A549 treated with RU486 at 1 μM for 4 hours (cell line): ENCODE measurements at places on chromosomes 4 and X. TPM values are rescaled to one million over a fixed set of nuclear protein-coding genes. Genes with fewer than 3 reads are reported as not detected.

The FAM53A gene
- 0.40 to 0.89 TPM (median 0.69 TPM) in 5 replicates for total RNA-seq

The SLC26A1 gene
- total RNA-seq, result 0.20 to 0.91 TPM (median 0.26 TPM) in 5 replicates

The ADRA2C gene
- total RNA-seq, result 5.9 to 13.0 TPM (median 10.9 TPM) in 5 replicates

The NAA11 gene
- not detected in 5 replicates for total RNA-seq

The NAP1L3 gene
- total RNA-seq, result 0.30 to 0.67 TPM (median 0.43 TPM) in 5 replicates

The EGFL6 gene
- not detected in 5 replicates for total RNA-seq

The FGF5 gene
- 0.06 to 0.74 TPM (median 0.34 TPM) in 5 replicates for total RNA-seq

The CDKN2AIP gene
- 10.5 to 11.7 TPM (median 11.5 TPM) in 5 replicates for total RNA-seq

The INTU gene
- 1.0 to 2.3 TPM (median 1.3 TPM) in 5 replicates for total RNA-seq

The OTUD6A gene
- total RNA-seq, result not detected in 5 replicates

The ARHGAP10 gene
- total RNA-seq, result 14.4 to 16.7 TPM (median 15.6 TPM) in 5 replicates

The APBB2 gene
- total RNA-seq, result 6.6 to 10.6 TPM (median 9.6 TPM) in 5 replicates

The CRLF2 gene
- 1.3 to 1.8 TPM (median 1.5 TPM) in 5 replicates for total RNA-seq

The HSPA4L gene
- 5.6 to 9.3 TPM (median 8.5 TPM) in 5 replicates for total RNA-seq

The IQCM gene
- not detected in 5 replicates for total RNA-seq

The ZNF157 gene
- not detected in 5 replicates for total RNA-seq

The VSIG4 gene
- not detected in 5 replicates for total RNA-seq

The SSX2B gene
- not detected in 5 replicates for total RNA-seq
